Mucosa of gallbladder (tissue), 1 donor: ENCODE measurements at places on chromosomes 5 and 9. TPM values are rescaled to one million over a fixed set of nuclear protein-coding genes. Genes with fewer than 3 reads are reported as not detected.

Gene NME5
- 17.0 TPM for total RNA-seq

- DNase-seq = no peak
Measured at GRCh38 chr5:109928046-109928445, 238.3 kb downstream of the MAN2A1 start.

DNA sequence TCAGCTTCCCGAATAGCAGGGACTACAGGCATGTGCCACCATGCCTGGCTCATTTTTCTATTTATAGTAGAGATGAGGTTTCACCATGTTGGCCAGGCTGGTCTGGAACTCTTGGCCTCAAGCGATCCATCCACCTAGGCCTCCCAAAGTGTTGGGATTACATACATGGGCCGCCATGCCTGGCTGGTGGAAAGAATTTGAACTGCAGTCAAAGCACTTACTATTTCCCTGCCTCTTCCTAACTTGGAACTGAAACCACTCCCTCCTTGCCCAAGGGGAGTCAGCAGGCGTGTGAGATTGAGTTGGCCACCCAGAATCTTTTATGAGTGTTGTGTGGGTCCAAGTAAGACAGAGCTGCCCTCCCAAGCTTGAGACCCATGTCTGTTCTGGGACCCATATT lies 86.1 kb upstream of the PTPN3 start:
- DNase-seq = no peak

- DNase-seq = no peak
Measured at GRCh38 chr9:115328677-115329076, 210.7 kb upstream of the TNC start.

- DNase-seq = no peak
Measured at GRCh38 chr9:88890546-88890945, 100.7 kb upstream of the S1PR3 start.

- DNase-seq = no peak
Measured at GRCh38 chr5:170368586-170368985, 20.6 kb downstream of the KCNMB1 start.

GRCh38 chr5:148267962-148268361 lies 632 bp upstream of the SPINK13 start:
- DNase-seq = no peak

- DNase-seq = no peak
Measured at GRCh38 chr9:33140401-33141360, 26.5 kb downstream of the B4GALT1 start.

GRCh38 chr9:131366761-131367401 lies 27.0 kb upstream of the PRRC2B start:
- DNase-seq = no peak

GRCh38 chr9:16267281-16268066 lies 603.0 kb downstream of the BNC2 start:
- DNase-seq = no peak

DNA sequence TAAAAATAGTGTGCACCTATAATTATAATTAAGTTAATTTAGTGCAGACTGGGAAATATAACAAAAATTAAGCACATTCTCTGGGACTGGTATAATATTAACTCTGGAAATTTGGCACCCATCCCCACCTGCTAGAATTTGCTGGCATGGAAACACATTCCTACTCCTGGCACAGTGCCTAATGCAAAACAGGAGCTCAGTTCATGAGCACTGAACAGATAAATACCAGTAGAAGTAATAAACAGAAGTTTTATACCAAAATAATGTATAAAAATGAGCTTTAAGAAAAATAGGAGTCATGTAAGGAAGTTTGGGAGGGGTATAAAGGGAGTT lies 23.7 kb upstream of the NPR3 start:
- peak; percentile 77 for DNase-seq

GRCh38 chr5:56414066-56414465 lies 180.9 kb upstream of the ANKRD55 start:
- no peak for DNase-seq

Gene TAF11L7
- total RNA-seq = not detected

GRCh38 chr9:110391826-110392485 lies 54.3 kb upstream of the TXNDC8 start:
- DNase-seq = no peak

- peak; percentile 23 for DNase-seq
Measured at GRCh38 chr5:95620030-95620869, at the start of gene GPR150. GPR150 (plus strand) TSS chr5:95620087; CDS start chr5:95620276, 189 bp downstream.

DNA sequence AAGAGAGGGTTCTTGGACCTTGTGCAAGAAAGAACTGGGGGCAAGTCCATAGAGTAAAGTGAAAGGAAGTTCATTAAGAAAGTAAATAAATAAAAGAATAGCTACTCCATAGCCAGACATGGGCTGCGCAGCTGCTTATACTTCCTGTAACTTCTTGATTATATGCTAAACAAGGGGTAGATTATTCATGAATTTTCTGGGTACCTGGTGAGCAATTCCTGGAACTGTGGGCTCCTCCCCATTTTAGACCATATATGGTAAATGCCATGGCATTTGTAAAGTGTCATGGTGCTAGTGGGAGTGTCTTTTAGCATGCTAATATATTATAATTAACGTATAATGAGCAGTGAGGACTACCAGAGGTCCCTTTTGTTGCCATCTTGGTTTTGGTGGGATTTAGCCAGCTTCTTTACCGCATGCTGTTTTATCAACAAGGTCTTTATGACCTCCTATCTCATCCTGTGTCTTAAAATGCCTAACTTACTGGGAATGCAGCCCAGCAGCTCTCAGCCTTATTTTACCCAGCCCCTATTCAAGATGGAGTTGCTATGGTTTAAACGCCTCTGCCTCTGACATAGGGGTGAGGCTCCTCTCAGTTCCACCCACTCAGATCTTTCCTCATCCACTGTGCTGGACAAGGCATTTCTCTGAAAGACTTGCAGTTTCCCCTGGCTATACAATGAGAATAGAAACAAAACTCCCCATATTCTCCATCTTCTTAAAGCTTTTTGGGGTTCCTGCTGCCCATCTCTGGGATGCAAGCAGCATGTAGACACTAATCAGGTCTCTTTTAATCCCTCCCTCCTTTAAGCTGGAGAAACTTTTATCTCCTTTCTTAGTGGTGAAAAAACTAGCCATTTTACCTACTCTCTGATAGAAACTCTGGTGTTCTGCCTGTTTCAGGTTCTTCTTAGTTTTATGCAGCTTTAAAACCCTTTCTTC lies 91.2 kb downstream of the ARRDC3 start:
- no peak for DNase-seq
